ENCODE measurements at places on chromosomes 3 and 15.
A peak's percentile ranks its signal among the peaks of the same experiment; 100 is the strongest.

- no peak for DNase-seq
Observed at GRCh38 chr3:49110780-49111179, 6.2 kb upstream of the QARS1 start.

DNA sequence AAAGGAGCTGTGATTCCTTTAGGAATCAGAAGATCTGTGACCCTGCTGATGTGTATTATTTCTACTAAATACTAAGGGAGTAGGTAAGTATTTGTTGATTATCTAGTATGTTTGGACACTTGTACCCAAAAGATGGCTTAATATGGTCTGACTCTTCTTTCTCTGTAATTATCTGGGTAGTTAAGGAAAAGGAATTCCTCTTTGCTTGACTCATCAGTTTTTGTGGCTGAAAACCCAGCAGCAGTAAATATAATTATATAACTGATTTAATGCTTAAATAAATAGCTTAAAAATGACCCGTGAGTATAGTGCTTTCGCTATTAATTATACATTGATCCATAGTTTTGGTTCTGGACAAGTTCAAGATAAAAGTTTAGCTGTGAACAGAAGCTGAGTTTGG lies 155.8 kb downstream of the LRTM1 start:
- no peak for DNase-seq

DNA sequence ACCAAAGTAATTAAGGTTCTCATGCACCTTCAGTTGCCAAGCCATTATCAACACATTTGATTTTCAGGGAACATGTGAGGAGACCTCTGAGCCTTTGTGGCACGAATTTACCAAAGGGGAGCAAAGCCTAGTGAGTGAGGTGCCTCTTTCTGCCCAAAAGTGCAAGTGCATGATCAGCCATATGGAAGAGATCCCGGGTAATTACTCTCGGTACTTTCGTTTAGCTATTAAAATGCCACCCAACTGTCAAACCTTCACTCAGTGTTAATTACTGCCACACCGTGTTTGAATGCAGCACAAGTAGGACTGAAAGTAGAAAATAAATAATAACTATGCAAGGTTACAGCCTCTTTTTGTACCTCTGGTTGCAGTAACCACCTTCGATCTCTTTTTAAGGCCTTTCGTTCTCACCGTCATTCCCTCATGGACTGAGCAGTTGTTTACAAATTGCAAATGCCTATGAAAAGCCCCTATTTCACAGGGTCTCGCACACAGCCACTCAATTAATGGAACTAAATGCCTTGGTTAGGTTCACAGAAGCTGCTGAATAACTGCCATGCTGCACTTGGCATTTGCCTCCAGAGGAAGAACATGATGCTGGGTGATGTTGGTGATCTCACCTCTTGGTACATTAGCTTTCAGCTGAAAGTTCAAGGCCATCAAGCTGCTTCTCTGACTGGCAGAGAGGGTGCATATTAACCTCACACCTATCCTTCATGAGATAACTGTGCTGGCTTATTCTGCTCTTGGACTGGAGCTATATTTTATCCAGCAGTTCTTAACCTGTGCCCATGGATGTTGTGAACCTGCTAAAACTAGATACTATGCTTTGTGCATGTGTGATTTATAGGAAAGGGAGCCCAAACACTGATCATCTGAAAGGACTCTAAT lies 69.9 kb downstream of the TNIK start:
- no peak for DNase-seq

DNA sequence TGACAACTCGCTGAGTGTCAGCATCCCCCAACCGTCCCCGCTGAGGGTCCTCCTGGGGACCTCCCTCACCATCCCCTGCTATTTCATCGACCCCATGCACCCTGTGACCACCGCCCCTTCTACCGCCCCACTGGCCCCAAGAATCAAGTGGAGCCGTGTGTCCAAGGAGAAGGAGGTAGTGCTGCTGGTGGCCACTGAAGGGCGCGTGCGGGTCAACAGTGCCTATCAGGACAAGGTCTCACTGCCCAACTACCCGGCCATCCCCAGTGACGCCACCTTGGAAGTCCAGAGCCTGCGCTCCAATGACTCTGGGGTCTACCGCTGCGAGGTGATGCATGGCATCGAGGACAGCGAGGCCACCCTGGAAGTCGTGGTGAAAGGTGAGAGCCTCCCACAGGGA lies 35.4 kb downstream of the ACAN start:
- DNase-seq, result no peak

DNA sequence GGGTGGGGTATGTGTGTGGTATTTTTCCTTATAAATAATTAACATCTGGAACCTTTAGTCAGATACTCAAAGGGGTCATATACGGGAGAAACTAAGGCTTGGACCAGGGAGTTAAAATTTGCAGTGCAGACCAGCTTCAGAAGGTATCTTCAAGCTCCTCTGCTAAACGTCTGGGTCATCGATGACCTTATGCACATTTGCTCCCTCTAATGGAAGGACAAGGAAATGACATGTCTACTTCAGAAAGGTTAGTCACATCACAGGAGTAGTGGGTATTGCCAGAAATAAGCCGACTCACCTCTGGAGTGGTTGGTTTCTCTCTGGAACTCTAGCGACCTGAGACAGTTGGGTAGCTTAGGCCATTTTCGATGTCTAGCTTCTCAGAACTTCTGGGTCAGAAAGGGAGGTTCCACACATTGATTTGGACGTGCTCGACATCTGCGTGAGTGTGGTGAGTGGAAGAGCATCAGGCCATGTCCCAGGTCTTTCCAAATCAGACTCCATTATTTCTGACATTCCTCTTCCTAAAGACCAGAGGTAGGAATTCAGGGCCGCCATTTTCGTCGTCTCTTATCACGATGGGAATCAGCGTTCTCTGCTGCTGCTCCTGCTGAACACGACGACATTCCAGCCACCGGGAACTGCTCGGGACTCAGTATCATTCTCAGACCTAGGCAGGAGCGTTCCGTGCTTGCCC lies 31.8 kb upstream of the RASA2 start:
- DNase-seq, result peak; percentile 82

DNA sequence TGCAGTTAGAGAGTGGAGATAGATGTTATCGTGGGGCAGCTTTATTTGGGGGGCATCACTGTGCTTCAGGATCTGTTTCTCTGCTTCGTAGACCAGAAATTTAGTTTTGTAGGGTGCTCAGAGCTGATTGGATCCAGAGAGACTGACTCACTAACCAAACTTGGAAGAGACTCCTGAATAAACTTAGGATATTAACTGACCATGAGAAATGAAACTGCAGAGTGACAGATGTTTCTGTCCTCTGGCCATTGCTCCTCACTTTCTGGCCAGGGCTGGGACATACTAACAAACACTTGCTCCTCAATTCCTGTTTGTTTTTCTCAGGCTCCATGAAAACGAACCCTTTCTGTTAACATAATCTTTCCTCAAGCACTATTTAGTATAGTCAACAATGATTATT lies 4.3 kb downstream of the ZNF592 start:
- peak; percentile 68 for DNase-seq

GRCh38 chr15:73987681-73988444 lies 4.2 kb downstream of the STOML1 start:
- DNase-seq, result no peak

DNA sequence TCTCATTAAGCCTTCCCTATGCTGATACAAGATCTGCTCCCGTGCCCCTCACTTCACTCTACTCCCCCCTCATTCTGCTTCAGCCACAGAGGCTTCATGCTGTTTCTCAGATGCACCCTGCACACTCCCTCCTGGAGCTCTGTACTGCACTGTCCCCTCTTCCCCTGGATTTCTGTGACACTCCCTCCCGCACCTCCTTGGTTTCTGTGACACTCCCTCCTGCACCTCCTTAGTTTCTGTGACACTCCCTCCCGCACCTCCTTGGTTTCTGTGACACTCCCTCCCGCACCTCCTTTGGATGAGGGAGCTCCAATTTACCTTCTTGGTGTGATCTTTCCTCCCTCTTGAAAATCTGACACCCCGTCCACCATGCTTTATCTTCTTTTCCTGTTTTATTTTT lies 28.2 kb downstream of the BDH1 start:
- DNase-seq, result no peak

- no peak for DNase-seq
Observed at GRCh38 chr15:24729760-24730159, 54.2 kb downstream of the NPAP1 start.
